ENCODE measurements at places on chromosomes 1 and 21. TPM values are rescaled to one million over a fixed set of nuclear protein-coding genes. Genes with fewer than 3 reads are reported as not detected.

Gene DCST1
- total RNA-seq = not detected

Gene AADACL4
- not detected for total RNA-seq

Gene OLFML3
- total RNA-seq = not detected

Gene RHD
- total RNA-seq = not detected

Gene UQCRHL
- total RNA-seq = 4.0 TPM

Gene AK4
- total RNA-seq = 14.0 TPM

Gene PM20D1
- total RNA-seq = not detected
